Right ventricle myocardium superior (tissue), 1 donor: ENCODE measurements at places on chromosomes 5 and 9.

GRCh38 chr9:119881898-119882297, 512.7 kb upstream of the BRINP1 start:
- DNase-seq: no peak

GRCh38 chr9:21974722-21975409, 19.3 kb downstream of the CDKN2A start:
- peak; percentile 46 for DNase-seq

DNA sequence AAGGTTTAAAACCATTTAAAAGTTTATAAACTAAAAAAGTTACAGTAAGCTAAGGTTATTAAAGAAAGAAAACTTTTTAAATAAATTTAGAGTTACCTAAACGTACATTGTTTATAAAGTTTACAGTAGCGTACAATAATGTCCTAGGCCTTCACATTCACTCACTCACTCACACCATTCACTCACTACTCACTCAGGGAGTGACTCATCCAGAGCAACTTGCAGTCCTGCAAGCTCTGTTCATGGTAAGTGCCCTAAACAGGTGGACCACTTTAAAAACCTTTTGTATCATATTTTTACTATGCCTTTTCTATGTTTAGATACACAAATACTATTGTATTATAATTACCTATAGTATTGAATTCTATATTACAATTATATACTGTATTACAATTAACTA, 190.8 kb upstream of the RASA1 start:
- no peak for DNase-seq

- peak; percentile 74 for DNase-seq
Observed at GRCh38 chr5:14357441-14357840, 214.3 kb downstream of the TRIO start.

GRCh38 chr9:129283291-129283691, 105.2 kb upstream of the IER5L start:
- no peak for DNase-seq

DNA sequence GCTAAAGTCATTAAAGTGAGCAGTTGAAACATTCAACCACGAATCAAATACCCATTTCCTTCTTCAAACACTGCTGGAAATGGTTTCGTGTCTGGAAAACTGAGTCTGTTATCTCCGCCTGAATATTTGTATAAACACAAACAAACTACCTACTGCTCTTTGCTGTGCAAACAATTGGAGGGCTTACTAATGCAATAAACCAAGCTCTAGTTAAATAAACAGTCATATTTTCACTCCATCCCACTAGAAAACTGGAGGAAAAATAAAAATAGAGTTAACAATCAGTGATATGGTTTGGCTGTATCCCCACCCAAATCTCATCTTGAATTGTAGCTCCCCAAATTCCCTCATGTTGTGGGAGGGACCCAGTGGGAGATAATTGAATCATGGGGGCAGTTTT, 397.6 kb downstream of the RASEF start:
- no peak for DNase-seq

DNA sequence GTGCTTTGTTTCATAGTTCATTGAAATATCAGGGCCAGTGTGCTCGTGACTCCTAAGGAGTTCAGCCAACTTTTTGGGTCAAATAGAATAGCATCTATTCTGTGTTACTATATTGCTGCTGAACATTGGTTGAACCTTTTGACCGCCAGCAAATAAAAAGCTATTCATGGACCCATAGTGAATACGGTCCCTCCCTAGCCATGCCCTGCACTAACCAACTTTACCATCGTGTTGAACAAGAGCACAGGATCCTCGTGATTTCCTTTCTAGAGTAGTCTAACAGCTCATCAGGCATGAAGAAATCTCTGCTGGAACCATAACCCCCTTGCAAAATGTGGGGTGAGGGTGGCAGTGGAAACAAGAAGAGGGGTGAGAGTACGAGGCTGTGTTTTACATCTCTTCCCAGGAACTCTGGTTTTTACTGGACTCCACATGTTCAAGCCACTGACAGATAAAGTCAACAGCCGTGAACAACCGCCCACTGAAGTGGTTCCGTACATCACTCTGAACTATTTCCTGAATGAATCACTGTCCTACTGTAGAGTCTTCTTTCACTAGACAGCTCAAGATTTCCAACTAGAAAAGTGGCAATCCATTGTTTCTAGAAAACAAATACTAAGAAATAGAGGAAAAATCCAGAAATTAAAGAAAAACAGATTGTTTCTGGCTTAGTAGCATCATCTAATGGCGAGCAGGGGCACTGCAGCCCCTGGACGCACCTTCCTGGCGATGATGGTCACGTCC, 70.1 kb upstream of the SPATA31E1 start:
- DNase-seq: no peak

DNA sequence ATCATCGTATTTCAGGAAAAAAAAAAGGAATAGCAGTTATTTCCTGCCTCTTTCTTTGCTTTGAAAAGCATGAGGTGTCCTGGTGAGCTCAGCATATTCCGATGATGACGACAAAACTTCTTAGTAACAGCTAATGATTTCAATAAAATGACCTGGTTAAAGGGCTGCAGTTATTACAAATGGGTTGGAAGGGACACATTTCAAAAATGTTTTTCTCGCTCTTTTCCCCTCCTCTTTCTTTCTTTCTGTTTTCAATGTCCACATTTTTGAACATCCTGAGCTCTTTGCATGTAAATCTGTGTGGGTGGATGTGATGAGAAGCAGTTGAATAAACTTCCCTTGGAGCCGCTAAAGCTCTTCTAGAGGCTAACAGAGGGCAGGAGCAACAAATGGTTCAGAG, 186.8 kb upstream of the SLC27A6 start:
- DNase-seq: no peak
